DMS79 (cell line): ENCODE measurements at places on chromosomes 2 and 18.

DNA sequence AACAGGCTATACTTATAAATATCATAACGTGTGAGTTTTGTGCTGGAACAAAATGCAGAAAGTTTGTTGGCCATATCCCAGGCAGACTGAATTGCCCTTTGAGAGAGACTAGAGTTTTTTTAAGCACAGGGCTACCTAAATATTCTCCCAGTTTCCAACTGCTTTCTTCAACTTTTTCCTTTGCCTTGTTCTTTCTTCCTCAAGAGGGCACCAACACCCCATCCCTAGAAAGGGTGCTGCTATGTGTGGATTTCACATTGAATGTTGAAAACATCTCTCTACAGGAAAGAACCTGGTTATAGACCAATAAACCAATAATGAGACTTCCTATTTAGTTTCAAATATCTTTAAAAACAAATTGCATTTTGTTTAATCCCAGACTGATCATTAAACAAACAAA lies 87.9 kb downstream of the ICOS start:
- DNase-seq: no peak

- no peak for DNase-seq
Measured at GRCh38 chr18:61606759-61607158, 273.5 kb downstream of the CDH20 start.

GRCh38 chr2:118241128-118241527 lies 152.9 kb downstream of the INSIG2 start:
- DNase-seq: no peak

DNA sequence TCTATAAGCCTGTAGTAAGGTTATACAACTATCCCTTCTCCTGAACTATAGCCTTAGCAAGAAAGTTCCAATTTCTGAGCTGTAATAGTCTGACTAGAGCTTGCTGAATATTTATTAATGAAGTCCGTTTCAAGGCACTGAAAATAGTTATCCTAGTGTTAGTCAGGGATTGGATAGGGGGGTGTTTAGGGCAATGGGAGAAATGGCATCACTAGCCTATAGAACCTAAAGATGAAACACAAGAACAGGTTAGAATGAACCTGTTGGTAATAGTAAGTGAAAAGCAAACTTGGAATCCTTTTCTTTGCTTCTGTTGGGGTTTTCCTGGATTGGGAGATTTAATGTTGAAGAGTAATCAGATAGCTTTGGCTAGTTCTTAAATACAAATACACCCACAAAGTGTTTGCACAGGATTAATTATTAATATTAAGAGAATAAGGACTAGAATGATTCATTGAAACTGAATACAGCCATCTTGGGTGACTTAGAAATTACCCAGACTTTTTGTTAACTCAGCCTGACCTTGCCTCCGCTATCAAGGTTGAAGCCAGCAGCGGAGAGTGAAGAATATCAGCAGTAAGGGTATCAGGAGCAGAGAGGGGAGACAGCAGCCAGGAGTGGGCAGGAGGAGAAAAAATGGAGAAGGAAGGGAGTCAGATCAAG lies 14.4 kb downstream of the CCNT2 start:
- no peak for DNase-seq

- no peak for DNase-seq
Measured at GRCh38 chr2:40851661-40852060, 399.8 kb upstream of the SLC8A1 start.

DNA sequence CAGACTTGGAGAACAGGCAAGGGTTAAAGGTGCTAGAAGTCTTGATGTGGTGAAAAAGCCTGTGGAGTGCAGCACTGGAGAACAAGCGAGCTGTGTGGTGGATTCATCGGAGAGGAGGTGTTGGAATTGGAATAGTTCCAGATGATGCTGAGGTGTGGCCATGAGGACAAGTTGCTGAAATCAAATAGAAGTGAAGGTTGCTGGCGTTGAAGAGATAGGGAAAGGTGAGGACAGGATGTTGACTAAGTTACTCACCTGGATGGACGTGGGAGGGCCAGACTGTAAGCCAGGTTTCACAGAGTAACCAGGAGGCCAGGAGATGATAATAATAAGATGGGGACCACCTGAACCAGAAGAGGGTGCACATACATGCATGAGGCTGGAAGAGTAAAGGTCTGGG lies 173.4 kb downstream of the DIS3L2 start:
- no peak for DNase-seq

GRCh38 chr2:233130481-233131020 lies 70.4 kb downstream of the INPP5D start:
- DNase-seq: no peak

DNA sequence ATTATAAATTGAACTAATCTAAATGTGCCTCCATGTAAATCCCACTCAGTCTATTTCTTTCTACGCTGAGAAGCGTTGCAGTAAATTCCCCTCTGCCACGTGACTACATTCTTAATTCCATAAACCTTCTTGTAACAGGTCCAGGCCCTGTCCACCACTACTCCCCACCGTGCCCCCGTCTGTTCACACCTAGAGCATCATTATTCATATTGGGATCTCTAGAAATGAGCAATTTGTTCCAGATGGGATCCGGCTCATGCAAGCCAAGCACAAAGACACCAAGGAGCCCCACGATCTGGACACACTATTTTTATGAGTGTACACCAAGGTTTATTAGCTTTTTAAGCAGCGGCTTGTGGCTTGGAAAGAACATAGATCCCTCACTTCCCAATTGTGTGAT lies 38.2 kb downstream of the BOLA3 start:
- DNase-seq: no peak

DNA sequence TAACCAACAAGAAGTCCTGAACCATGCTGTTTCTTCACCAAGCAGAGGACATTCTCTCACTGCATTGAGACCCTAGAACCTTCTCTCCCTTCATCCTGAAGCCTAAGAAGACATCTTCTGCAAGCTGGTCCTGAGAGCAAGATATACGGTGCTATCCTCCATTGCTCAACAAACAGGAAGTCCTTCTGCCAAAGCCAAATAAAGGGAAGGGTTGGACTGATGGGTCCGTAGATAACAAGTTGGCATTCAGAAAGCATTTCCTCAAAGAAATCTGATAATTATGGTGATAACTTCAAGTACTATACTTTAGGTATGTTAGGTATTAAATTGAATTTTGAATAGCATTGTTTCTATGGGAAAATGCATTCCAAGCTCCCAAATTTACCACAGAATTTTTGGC lies 23.3 kb downstream of the GRB14 start:
- DNase-seq: no peak

DNA sequence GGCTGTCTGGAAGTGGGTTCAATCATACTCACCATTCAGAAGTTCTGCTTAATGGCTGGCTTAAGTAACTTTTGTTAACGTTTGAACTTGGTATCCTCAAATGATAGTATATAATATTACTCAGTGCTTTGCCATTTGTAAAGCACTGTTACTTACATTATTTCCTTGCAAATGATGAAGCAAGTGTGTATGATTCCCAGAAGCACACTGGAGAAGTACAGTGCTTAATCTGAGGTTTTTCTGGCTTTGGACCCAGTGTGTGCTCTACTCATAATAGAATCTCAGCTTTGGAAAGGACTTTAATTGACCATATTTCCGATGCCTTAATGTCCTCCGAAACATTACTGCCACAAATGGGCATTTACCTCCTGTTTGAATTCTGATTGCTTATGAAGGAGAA lies 63.3 kb downstream of the MAP3K20 start:
- DNase-seq: no peak
